ENCODE measurements at places on chromosomes 7 and 10.

- H3K27me3 ChIP-seq: no peaks in the 10 kb centered on the region
- no peak for DNase-seq
- H3K4me1 ChIP-seq: no peaks in the 10 kb centered on the region
- H3K36me3 ChIP-seq: no peaks in the 10 kb centered on the region
These were observed 30.0 kb upstream of the CDH23 start for GRCh38 chr10:71366690-71367089.

DNA sequence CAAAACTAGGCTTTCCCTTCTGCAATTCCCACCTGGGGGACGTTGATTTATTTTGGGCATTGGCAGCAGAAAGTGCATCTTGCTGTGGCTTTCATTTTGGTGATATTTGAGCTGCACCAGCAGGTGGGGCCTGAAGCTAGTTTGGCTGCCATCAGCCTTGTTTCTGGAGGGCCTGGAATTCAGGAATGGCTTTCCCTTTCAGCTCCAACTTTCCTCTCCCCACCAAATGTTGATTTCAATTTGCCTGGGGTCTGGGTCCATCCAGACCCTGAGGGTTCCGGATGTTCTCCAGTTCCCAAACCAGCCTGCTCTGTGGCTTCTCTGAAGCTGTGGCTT, 640.4 kb downstream of the TYW1 start:
- no peaks in the 10 kb centered on the region for H3K4me1 ChIP-seq
- DNase-seq: no peak
- no peak overlapping the region for H3K4me3 ChIP-seq
- H3K36me3 ChIP-seq: no peaks in the 10 kb centered on the region
- no peak overlapping the region for H3K27ac ChIP-seq
- no peaks in the 10 kb centered on the region for H3K27me3 ChIP-seq

DNA sequence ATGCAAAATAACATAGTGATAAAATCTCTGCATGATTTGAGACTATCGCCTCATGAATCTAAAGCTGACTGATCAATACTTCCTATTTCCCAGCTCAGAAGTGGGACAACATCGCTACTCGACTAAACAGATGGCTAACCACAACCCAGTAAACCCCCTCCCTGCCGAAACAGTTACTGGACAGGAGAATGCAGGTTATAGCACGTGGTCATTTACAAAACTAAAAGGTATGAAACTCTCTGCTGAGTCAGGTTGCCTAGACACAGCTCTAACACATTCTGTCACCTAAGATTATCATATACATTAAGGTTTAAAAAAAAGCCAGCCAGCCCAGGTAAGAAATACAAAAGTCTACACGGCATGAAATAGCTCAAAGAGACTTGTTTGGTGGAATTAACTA, 64.0 kb downstream of the CTBP2 start:
- H3K4me1 ChIP-seq: no peaks in the 10 kb centered on the region
- no peaks in the 10 kb centered on the region for H3K27me3 ChIP-seq
- no peak for DNase-seq
- H3K27ac ChIP-seq: no peak overlapping the region
- no peaks in the 10 kb centered on the region for H3K36me3 ChIP-seq

DNA sequence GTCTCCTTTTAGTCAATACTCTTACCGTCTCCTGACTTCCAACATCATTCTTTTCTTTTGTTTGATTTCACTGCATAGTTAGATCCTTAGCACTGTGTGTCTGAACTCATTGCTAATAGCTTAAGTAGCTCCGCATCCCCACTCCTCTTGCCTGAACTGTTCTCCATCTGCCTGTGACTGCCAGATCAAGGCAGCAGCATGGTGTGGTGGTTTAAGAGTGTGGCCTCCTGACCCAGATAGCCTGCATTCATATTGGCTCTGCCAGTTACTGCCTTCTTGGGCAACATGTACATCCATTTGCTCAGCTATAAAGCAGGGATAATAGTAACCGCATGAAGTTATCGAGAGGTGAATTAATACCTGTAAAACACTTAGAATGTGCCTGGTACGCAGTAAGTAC, 50.8 kb downstream of the SUFU start:
- DNase-seq: no peak
- H3K4me1 ChIP-seq: no peaks in the 10 kb centered on the region
- H3K4me3 ChIP-seq: no peak overlapping the region
- H3K36me3 ChIP-seq: peaks cover 25% of the 10 kb centered on the region
- H3K27ac ChIP-seq: no peak overlapping the region
- H3K27me3 ChIP-seq: no peaks in the 10 kb centered on the region

DNA sequence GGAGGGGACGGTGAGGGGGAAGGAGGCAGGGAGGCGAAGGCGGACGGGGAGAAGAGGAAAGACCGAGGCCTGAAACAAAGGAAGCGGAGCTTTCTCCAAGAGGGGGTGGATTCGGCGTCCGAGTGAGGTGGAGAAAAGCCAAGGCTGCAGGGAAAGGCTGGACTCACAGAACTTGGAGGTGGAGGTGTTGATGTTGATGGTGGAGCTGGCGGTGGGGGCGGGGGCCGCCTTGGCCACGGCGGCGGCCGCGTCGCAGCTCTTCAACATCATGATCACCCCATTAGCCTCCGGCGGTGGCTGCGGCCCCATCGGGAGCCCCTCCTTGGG, 578 bp downstream of the CACUL1 start:
- no peak for DNase-seq
- H3K27me3 ChIP-seq: no peaks in the 10 kb centered on the region
- peaks cover 30% of the 10 kb centered on the region for H3K4me1 ChIP-seq
- H3K36me3 ChIP-seq: no peaks in the 10 kb centered on the region

DNA sequence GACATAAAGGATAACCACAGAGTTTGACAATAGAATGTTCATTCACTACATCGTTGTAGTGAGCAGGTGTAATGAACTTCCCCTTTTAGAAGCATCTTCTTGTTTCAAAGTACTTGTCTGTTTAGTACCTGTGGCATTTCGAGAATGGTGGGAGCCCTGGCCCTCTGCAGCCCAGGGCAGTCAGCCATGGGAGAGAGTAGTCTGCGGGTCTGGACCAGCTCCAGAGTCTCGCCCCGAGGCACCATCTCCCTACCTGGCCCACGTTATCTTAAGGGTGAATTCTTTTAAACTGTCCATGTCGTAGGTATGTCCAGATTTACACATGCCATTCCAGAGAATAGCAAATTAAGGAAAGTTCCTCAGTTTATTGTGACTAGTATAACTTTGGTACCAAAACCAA, 99.7 kb downstream of the BMPR1A start:
- no peaks in the 10 kb centered on the region for H3K36me3 ChIP-seq
- no peaks in the 10 kb centered on the region for H3K4me1 ChIP-seq
- H3K4me3 ChIP-seq: no peak overlapping the region
- H3K27ac ChIP-seq: no peak overlapping the region
- no peak for DNase-seq

DNA sequence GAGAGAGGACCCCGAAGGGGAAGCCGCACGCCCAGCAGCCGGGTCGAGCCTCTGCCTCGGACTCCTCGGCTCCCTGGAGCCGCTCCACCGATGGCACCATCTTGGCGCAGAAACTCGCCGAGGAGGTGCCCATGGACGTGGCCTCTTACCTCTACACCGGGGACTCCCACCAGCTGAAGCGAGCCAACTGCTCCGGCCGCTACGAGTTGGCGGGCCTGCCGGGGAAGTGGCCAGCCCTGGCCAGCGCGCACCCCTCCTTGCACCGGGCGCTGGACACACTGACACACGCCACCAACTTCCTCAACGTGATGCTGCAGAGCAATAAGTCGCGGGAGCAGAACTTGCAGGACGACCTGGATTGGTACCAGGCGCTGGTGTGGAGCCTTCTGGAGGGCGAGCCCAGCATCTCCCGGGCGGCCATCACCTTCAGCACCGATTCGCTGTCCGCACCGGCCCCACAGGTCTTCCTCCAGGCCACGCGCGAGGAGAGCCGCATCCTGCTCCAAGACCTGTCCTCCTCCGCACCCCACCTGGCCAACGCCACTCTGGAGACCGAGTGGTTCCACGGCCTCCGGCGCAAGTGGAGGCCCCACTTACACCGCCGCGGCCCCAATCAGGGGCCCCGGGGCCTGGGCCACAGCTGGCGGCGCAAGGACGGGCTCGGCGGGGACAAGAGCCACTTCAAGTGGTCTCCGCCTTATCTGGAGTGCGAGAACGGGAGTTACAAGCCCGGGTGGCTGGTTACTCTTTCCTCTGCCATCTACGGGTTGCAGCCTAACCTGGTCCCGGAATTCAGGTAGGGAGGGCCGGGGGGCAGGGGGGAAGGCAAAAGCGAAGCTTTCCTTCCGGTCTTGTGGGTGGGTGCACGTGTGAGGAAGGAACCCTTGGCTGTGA, 973 bp downstream of the GPR158 start:
- H3K27me3 ChIP-seq: peaks cover 49% of the 10 kb centered on the region
- DNase-seq: no peak
- no peak overlapping the region for H3K4me3 ChIP-seq
- H3K27ac ChIP-seq: no peak overlapping the region
- no peaks in the 10 kb centered on the region for H3K36me3 ChIP-seq
- peaks cover 13% of the 10 kb centered on the region for H3K4me1 ChIP-seq

GRCh38 chr7:43537765-43538403, 45.0 kb upstream of the STK17A start:
- no peaks in the 10 kb centered on the region for H3K27me3 ChIP-seq
- no peak overlapping the region for H3K4me3 ChIP-seq
- no peaks in the 10 kb centered on the region for H3K36me3 ChIP-seq
- H3K4me1 ChIP-seq: no peaks in the 10 kb centered on the region
- DNase-seq: no peak

DNA sequence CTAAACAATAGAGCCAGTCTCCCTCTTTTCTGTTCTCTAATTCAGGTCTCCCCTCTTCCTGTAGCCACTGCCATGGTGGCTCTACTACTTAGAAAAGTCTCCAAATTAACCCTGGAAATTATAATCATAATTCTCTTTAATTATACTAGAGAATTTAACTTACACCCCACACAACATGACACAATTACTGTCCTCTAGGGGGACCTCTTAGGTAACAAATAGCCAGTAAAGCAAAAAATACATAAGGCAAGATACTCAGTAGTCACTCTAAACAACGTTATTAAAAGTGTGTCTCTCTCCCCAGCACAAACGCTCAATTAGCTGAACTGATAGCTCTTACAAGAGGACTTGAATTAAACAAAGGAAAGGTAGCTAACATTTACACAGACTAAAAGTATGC, 44.3 kb upstream of the ZNF107 start:
- no peaks in the 10 kb centered on the region for H3K4me1 ChIP-seq
- H3K36me3 ChIP-seq: no peaks in the 10 kb centered on the region
- no peaks in the 10 kb centered on the region for H3K27me3 ChIP-seq
- no peak overlapping the region for H3K27ac ChIP-seq

- no peaks in the 10 kb centered on the region for H3K4me1 ChIP-seq
- H3K4me3 ChIP-seq: no peak overlapping the region
- no peaks in the 10 kb centered on the region for H3K36me3 ChIP-seq
These were observed 46.2 kb upstream of the ZNF716 start for GRCh38 chr7:57403601-57404342.

- no peak overlapping the region for H3K27ac ChIP-seq
- no peak overlapping the region for H3K4me3 ChIP-seq
- H3K36me3 ChIP-seq: no peaks in the 10 kb centered on the region
- DNase-seq: no peak
These were observed 4.0 kb downstream of the BAMBI start for GRCh38 chr10:28681291-28681763.

DNA sequence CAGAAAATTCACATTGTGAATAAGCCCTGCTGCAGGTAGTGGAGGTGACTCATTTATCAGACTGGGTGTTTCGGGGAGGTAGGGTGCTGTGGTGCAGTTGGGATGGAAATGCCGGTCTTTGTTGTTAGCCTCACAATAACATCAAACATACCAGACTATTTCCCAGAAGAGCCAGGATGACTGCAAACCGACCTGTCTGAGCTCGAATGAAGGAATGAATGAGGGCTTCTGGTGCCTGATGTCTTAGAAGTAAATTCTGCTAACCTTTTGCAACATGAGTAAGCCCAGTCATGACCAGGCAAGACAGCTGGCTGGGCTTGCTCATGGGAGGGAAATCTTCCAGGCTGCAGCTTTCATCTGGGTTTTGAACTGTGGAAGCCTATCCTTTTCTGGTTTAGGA, 2.4 kb upstream of the VDAC2 start:
- H3K4me1 ChIP-seq: peaks cover 26% of the 10 kb centered on the region
- H3K36me3 ChIP-seq: peaks cover 12% of the 10 kb centered on the region
- H3K27ac ChIP-seq: no peak overlapping the region
- no peak overlapping the region for H3K4me3 ChIP-seq
- DNase-seq: no peak

DNA sequence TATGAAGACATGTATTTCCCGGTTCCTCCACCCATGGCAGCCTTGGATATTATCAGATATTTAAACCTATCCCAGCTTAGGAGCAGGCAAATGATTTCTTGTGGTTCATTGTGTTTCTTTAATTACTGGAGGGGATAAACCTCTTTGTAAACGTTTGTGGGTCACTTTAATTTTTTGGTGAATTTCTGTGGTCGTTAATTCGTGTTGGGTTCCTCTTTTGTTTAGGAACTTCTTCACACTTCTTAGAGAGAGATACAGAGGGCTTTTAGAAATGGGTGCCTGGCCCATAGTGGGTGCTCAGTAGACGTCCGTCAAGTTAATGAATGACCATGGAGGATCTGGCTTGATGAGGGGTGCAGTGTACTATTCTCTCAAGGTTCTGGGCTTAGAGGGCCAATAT, 27.2 kb upstream of the NUB1 start:
- peaks cover 9% of the 10 kb centered on the region for H3K4me1 ChIP-seq
- H3K27me3 ChIP-seq: no peaks in the 10 kb centered on the region
- no peak overlapping the region for H3K27ac ChIP-seq

- H3K4me3 ChIP-seq: no peak overlapping the region
- no peak for DNase-seq
- H3K36me3 ChIP-seq: no peaks in the 10 kb centered on the region
- peaks cover 45% of the 10 kb centered on the region for H3K4me1 ChIP-seq
These were observed 27.3 kb downstream of the AGAP3 start for GRCh38 chr7:151113344-151114150.

GRCh38 chr7:100823534-100823933, 3.8 kb downstream of the EPHB4 start:
- H3K36me3 ChIP-seq: no peaks in the 10 kb centered on the region
- no peak overlapping the region for H3K27ac ChIP-seq
- peaks cover 35% of the 10 kb centered on the region for H3K27me3 ChIP-seq
- H3K4me3 ChIP-seq: no peak overlapping the region
- DNase-seq: no peak

DNA sequence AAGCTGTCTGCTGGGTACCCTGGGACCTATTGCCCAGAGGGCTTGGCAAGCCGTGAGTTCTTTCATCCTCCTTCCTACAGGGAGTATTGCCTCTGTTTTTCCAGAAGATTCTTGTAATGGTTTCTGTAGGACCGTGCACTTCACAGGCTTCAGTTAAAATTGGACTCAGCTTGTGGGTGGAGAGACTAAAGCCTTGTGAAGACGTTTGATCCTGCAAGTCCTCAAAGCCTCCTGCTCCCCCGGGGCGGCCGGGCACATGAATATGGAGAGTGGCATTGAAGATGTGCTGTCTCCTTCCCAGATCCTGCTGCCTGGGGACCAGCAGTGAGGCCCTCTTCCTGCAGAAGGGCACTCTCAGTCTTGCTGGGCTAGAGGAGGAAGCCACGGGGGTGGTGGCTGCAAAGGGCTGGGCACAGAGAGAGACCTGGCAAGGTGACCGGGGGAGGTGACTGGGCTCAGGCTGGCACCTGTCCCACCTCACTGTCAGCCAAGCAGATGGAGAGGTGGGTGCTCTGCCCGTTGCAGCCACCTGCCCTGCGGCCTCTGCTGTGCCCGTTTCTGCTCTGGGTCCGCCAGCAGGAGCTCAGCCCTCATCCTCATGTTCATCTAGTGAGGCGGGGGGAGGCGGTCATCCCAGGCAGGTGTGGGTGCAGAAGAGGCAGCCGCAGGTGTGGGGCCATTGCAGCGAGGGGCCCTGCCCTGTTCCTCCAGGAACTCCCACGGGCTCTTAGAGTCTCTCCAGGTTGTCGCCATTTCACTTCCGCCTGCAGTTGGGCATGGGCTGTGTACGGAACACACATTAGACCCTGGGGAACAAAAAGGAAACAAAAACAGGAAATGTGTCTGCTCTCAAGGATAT, 55.7 kb downstream of the TMEM209 start:
- no peak for DNase-seq
- no peaks in the 10 kb centered on the region for H3K27me3 ChIP-seq
- peaks cover 15% of the 10 kb centered on the region for H3K4me1 ChIP-seq
- H3K4me3 ChIP-seq: no peak overlapping the region
- H3K36me3 ChIP-seq: no peaks in the 10 kb centered on the region

Data from CD4-positive, alpha-beta T cell (primary cell).